ENCODE measurements at places on chromosomes 2 and 18. TPM values are rescaled to one million over a fixed set of nuclear protein-coding genes. Genes with fewer than 3 reads are reported as not detected.
A peak's percentile ranks its signal among the peaks of the same experiment; 100 is the strongest.

DNA sequence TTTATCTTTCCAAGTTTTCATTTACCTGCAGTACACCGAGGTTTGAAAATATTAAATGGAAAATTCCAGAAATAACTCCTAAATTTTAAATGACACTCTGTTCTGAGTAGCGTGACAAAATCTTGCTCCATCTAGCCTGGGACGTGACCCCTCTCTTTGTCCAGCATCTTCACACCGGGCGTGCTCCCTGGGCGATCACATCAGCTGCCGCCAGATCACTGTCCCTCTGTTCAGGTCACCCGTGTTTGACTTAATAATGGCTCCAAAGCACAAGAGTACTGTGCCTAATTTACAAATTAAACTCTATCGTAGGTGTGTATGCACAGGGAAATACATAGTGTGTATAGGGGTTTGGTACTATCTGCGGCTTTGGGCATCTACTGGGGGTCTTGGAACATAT lies 6.1 kb upstream of the TMEM185B start:
- no peaks in the 10 kb centered on the region for H3K36me3 ChIP-seq
- no peak overlapping the region for H3K4me3 ChIP-seq
- no peak overlapping the region for H3K27ac ChIP-seq
- DNase-seq: no peak
- H3K4me1 ChIP-seq: peaks cover 9% of the 10 kb centered on the region

- H3K4me1 ChIP-seq: no peaks in the 10 kb centered on the region
- no peak overlapping the region for H3K4me3 ChIP-seq
- H3K27ac ChIP-seq: no peak overlapping the region
- H3K27me3 ChIP-seq: peaks cover 2% of the 10 kb centered on the region
These were observed 139.3 kb upstream of the CTDP1 start for GRCh38 chr18:79540161-79540903.

DNA sequence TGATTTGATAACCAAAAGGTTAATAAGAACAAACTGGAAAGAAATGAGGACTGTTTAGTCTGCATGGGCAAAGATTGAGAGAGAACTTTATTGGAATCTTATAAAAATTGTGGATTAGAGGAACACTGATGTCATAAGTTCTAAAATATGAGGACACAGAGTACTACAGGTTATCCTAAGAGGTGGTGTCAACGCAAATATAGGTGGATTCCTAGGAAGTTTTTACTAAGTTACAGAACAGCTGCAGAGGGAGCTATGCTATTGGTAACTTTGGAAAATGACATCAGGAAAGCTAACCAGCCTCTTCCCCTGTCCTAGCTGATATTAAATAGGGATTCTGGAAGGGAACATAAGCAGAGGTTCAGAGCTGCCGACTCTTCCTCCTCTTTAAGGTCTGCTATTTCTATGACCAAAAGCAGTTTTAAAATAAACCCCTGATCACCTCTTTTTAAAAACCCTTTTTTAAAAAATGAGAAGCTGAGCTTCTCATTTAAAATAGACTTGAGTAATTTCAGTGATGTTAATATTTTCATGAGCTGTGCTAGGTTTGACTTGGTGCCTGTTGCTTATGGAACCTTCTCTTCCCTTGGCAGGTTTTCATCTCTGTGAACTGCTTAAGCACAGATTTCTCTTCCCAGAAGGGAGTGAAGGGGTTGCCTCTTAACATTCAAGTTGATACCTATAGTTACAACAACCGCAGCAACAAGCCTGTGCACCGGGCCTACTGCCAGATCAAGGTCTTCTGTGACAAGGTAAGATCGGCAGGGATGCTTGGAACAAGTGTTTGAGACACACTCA lies 34.2 kb downstream of the GRHL1 start:
- no peaks in the 10 kb centered on the region for H3K36me3 ChIP-seq
- no peak overlapping the region for H3K4me3 ChIP-seq
- no peak for DNase-seq

Gene CD8A
- total RNA-seq: not detected

DNA sequence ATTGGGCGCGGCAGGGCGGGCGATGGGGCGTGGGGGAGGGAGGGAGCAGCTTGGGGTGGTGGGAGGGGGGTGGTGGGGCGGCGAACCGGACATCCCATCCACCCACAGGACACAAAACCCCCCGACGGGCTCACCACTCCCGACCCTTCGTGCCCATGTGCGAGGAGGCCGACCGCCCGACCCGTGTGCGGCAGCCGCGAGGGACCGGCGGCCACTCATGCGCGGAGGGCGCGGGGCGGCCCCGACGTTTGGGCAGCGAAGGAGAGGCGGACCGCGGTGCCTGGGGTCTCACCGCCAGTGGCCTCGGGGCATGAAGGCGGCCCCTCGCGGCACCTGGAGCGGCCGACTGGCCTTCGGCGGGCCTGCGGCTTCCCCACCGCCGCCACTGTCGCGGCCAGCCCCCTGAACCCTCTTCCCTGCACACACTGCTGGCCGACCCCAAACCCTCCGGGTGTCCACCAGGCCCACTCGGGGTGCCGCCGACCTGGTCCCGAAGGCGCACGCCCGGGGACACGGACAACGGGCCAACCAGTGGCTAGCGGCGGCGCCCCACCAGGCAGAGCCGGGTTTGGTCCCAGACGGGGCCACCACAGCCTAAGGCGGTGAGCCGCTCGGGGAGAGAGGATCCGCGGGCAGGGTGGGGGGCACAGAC lies 94.6 kb upstream of the ANKRD30BL start:
- no peak overlapping the region for H3K27ac ChIP-seq
- no peak for DNase-seq
- no peaks in the 10 kb centered on the region for H3K36me3 ChIP-seq
- no peaks in the 10 kb centered on the region for H3K27me3 ChIP-seq
- no peaks in the 10 kb centered on the region for H3K4me1 ChIP-seq

DNA sequence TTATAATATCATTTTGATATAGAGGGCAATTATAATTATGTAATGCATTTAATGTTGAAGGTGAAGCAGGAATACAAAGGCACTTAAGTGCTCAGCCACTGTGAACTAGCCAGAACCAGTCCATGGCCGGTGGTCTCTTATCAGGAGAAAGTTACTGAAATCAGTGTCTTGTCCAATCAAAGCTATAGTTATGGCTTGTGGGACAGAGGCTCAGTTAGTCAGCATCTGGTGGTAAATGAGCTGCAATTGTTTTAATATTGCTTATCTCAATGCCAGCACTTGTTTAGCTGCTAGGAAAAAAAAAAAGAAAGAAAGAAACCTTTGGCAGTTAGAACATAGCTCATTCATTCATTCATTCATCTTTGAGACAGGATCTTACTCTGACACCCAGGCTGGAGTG lies 3.8 kb upstream of the ALS2 start:
- H3K4me3 ChIP-seq: no peak overlapping the region
- peaks cover 4% of the 10 kb centered on the region for H3K36me3 ChIP-seq
- H3K27me3 ChIP-seq: no peaks in the 10 kb centered on the region
- peaks cover 6% of the 10 kb centered on the region for H3K4me1 ChIP-seq

DNA sequence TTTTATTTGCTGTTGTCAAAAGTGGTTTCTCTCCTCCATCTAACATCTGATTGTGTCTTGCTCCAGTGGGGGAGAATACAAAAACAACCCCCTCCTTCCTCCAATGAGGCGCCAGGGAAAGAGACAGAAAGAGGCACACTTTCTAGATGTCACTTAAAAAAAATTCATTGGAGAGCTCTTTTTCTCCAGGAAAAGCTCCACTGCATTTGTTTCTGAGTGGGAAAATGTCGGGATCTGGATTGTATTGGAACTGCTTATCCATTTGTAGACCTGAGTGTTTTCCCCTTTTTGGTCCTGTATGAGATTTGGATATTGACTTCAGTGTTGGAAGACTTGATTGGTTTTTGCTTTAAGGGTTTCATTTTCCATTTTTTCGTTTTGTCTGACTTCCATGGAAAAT lies 995 bp downstream of the MBD5 start:
- peak overlapping the region; percentile 75 for H3K4me3 ChIP-seq
- H3K4me1 ChIP-seq: peaks cover 7% of the 10 kb centered on the region
- DNase-seq: no peak
- H3K27me3 ChIP-seq: no peaks in the 10 kb centered on the region

DNA sequence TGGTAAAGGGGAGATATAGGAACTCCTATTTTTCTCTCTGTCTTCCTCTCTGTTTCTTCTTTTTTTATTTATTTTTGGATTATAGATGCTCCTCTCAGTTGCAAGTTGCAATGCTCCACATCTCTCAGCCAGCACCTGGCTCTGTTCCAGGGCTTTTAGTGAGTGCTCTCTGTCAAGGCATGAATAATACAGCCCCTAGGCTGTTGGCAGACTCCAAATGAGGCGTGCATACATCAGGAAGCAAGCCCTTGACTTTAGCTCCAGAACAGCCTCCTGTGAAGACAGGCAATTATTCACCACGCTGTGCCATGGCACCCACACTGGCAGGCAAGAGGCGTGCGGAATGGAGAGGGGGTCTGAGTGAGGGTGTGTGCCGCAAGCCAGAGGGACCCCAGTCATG lies 228.1 kb upstream of the PXDN start:
- H3K4me1 ChIP-seq: peaks cover 15% of the 10 kb centered on the region
- DNase-seq: no peak
- no peaks in the 10 kb centered on the region for H3K36me3 ChIP-seq
- H3K4me3 ChIP-seq: no peak overlapping the region

Gene NABP1
- 73.8 TPM for total RNA-seq

Gene AQP4
- not detected for total RNA-seq

DNA sequence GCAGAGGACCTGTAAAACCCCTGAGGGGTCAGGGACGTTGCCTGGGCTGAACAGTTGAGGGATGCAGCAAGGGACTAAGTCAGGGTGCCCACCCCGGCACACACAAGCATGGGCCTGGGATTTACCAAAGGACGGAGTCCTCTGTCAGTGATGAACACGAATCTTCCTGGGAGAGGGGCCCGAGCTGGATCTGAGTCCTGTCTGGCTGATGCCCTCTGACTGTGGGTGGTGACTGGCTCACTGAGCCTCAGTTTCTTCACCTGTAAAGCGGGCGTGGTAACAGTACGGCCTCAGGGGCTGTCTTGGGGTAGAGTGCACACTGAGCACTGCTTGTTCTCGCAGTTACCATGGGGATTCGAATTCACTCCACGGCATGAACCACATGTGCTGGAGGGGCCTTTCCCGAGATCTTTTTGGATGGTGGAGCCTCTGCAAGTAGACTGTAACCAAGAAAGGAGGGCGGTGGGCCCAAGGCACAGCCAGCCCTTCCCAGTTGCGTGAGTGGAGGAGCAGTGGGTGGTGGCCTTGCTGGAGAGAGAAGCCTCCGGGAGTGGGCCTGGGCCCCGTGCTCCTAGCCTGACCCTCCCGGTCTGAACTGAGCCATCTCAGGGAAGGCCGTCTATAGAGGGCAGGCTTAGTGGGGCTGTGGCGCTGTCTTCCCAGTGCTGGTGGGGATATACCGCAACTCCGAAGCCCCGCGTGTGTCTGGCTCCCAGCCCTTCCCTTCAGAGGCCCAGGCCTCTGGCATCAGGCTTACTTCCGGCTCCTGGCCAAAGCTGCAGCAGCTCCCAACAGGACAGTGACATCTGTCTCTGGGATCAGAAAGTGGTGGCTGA lies 130.8 kb upstream of the HS6ST1 start:
- H3K27me3 ChIP-seq: no peaks in the 10 kb centered on the region
- no peaks in the 10 kb centered on the region for H3K36me3 ChIP-seq
- H3K4me3 ChIP-seq: no peak overlapping the region
- H3K27ac ChIP-seq: no peak overlapping the region
- no peaks in the 10 kb centered on the region for H3K4me1 ChIP-seq

DNA sequence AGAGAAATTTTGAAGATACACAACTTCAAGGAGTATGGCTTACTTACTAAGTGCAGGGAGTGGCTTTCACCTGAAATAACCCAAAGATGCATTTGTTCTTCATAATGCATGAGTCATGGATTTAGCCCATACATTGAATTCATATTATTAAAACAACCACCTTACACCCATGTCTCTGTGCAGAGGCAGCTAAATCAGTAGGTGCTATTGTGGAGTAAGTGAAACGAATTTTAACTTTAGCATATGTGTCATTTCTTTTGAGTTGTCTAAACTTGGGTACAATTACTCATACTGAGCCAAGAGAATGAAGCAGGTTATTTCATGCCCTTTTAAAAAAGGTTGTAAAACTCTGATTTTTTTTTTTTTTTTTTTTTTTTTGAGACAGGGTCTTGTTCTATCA lies 11.0 kb upstream of the ANKRD29 start:
- peaks cover 16% of the 10 kb centered on the region for H3K27me3 ChIP-seq
- no peak for DNase-seq
- no peak overlapping the region for H3K4me3 ChIP-seq

Gene CXCR2
- not detected for total RNA-seq

- H3K4me3 ChIP-seq: no peak overlapping the region
- H3K27ac ChIP-seq: no peak overlapping the region
- no peak for DNase-seq
- H3K36me3 ChIP-seq: no peaks in the 10 kb centered on the region
- H3K27me3 ChIP-seq: no peaks in the 10 kb centered on the region
These were observed 556.7 kb upstream of the ACVR2A start for GRCh38 chr2:147288131-147288530.

GRCh38 chr2:229712136-229712535 lies 2.2 kb downstream of the DNER start:
- DNase-seq: no peak
- no peak overlapping the region for H3K4me3 ChIP-seq
- no peaks in the 10 kb centered on the region for H3K36me3 ChIP-seq
- peaks cover 61% of the 10 kb centered on the region for H3K27me3 ChIP-seq

DNA sequence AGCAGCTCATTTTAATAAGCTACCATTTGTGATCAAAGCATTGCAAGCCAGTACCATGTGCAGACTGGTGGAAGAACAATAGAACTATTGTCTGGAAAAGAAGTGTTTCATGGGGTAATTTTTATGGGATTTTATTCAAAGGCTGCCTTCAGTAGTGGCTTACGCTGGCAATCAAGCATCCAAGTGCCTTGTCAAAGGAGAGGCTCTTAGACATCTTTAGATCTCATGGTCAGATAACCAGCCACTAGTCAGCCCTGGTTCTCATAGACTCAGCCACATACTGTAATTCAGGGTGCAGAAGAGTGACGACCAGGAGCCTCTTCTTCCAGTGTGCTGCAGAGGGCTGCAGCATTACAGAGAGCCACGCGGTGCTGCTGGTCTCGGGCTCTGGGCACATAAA lies 98.5 kb upstream of the NOSTRIN start:
- H3K27me3 ChIP-seq: no peaks in the 10 kb centered on the region
- H3K4me1 ChIP-seq: no peaks in the 10 kb centered on the region
- no peak overlapping the region for H3K4me3 ChIP-seq

GRCh38 chr2:216793386-216793785 lies 66.5 kb downstream of the TNP1 start:
- no peak overlapping the region for H3K4me3 ChIP-seq
- no peak overlapping the region for H3K27ac ChIP-seq
- DNase-seq: no peak
- no peaks in the 10 kb centered on the region for H3K4me1 ChIP-seq
- no peaks in the 10 kb centered on the region for H3K27me3 ChIP-seq
- H3K36me3 ChIP-seq: no peaks in the 10 kb centered on the region

GRCh38 chr2:236354973-236355595 lies 90.9 kb upstream of the ASB18 start:
- H3K4me3 ChIP-seq: no peak overlapping the region
- H3K4me1 ChIP-seq: no peaks in the 10 kb centered on the region
- no peak overlapping the region for H3K27ac ChIP-seq
- no peaks in the 10 kb centered on the region for H3K27me3 ChIP-seq
- DNase-seq: peak; percentile 36

Gene SULT1C4
- total RNA-seq: 1.7 TPM

DNA sequence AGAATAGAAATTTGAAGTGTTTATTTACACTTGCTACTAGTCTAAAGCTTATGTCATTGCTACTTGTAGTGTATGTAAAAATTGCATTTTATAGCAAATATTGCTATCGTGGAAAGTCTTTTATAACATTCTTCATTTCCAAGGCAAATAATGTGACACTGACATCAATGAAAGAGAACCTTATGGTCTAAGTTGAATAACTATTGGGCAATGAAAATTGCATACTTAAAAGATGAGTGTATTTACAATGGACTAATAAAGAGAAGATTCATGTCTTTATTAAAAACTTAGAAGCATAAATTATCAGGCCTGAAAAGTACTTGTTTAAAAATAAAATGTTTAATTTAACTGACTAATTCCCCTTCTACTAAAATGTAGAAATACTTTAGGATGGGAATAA lies 82.2 kb downstream of the LRP1B start:
- H3K27ac ChIP-seq: no peak overlapping the region
- H3K4me1 ChIP-seq: no peaks in the 10 kb centered on the region
- no peaks in the 10 kb centered on the region for H3K36me3 ChIP-seq

Gene C2orf74
- 37.5 TPM for total RNA-seq

Measured in SJSA1 (cell line).